ENCODE measurements at places on chromosomes 11 and 22.

DNA sequence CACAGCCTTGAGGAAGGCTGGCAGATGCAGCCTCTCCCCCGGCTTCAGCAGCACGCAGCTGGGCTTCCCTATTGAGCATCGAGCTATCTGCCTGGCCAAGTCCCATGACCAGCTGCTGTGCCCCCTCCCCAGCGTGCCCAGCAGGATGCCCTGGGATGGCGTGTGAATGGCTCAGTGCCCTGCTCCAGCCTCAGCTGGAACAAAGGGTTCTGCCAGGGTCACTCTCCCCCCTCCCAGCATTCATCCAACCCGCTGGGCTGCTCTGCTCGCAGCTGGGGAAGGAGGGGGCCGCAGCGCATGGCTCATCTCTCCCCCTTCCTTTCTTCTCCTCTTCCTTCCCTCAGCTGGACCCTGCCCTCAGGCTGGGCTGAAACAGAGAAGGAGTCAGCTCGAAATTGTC, 14.5 kb downstream of the LRP4 start:
- peak; percentile 100 for DNase-seq

GRCh38 chr11:123901867-123902266, at the start of gene OR8D4:
OR8D4 (plus strand) TSS chr11:123902167; CDS start chr11:123906432, 4,265 bp downstream.
- DNase-seq, result no peak

DNA sequence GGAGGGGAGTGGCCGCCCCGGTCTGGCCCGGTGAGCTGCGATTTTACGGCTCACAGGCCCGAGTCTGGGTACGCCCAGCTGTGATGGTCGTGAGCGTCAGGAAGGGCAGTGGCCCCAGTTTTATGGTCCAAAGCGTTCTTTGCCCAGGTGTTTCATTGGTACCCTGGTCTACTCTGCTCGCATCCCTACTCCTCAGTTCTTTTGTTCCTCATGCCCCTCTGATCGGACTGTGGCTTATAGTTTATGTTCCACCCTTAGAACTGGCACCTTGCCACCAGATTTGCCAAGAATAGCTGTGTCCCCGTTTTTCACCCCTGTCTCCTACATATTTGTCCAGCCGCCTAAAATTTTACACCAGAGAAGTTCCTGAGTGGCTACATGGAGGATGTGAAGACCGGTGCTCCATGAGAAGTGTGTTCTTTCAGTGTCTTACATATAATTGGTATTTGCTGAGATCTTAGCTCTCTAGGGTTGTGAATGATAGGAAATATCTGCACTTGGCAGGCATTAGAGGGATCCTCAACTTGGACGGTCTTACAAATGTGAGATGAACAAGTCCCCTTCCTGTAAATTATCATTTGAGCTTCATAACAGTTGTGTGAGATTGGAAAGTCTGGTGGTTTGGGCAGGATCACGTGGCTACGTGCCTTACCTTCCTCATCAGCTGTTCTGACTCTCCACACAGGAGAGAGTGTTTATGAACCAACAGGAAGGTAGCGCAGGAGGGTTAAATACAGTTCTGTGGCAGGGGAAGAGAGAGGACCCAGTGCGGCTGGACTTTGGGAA, 1.1 kb downstream of the PANX1 start:
- no peak for DNase-seq

GRCh38 chr11:34425360-34425759, 13.4 kb upstream of the CAT start:
- DNase-seq, result no peak

DNA sequence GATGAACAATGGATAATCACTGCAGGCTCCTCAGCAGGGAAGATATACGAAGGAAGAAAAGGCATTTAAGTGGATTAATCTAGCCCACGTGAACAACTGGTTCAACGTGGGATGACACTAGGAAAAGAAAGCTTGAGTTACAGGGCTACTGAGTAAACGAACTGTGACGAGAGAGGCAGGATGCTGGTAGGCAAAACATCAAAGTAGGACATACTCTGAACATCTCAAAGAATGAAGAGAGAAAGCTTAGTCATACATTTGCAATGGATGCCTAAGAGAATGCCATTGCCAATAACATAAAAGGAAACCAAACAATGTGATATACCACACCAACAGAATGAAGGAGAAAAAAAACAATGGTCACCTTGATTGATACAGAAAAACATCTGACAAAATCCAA, 12.9 kb downstream of the USP28 start:
- DNase-seq, result no peak

- no peak for DNase-seq
These were observed 36.1 kb downstream of the RNF169 start for GRCh38 chr11:74784726-74785125.

- DNase-seq, result no peak
These were observed 71.5 kb upstream of the SLC22A12 start for GRCh38 chr11:64519541-64519940.

DNA sequence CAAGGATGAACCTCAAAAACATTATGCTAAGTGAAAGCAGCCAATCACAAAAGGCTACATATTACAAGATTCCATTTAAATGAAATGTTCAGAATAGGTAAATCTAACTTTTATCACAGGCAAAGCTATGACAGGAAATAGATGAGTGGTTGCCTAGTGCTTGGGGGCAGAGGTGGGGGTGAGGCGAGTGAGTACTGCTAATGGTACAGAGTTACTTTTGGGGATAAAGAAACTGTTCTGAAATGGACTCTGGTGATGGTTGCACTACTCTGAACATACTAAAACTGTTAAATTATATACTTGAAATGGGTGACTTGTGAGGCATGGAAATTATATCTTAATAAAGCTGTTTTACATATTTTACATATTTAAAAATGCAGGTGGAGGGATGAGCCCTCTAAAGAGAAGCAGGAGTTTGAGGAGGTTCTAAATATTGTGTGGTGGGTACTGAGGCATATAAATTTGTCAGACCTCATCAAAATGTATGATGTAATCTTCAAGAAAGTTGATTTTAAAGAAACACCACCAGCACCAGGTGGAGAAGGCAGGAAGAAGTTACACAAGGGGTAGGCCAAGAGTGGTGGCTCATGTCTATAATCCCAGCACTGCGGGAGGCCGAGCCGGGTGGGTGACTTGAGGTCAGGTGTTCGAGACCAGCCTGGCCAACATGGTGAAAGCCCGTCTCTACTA, 3.6 kb downstream of the SLC43A1 start:
- no peak for DNase-seq

- no peak for DNase-seq
These were observed 115.2 kb downstream of the FEZ1 start for GRCh38 chr11:125380756-125381445.

DNA sequence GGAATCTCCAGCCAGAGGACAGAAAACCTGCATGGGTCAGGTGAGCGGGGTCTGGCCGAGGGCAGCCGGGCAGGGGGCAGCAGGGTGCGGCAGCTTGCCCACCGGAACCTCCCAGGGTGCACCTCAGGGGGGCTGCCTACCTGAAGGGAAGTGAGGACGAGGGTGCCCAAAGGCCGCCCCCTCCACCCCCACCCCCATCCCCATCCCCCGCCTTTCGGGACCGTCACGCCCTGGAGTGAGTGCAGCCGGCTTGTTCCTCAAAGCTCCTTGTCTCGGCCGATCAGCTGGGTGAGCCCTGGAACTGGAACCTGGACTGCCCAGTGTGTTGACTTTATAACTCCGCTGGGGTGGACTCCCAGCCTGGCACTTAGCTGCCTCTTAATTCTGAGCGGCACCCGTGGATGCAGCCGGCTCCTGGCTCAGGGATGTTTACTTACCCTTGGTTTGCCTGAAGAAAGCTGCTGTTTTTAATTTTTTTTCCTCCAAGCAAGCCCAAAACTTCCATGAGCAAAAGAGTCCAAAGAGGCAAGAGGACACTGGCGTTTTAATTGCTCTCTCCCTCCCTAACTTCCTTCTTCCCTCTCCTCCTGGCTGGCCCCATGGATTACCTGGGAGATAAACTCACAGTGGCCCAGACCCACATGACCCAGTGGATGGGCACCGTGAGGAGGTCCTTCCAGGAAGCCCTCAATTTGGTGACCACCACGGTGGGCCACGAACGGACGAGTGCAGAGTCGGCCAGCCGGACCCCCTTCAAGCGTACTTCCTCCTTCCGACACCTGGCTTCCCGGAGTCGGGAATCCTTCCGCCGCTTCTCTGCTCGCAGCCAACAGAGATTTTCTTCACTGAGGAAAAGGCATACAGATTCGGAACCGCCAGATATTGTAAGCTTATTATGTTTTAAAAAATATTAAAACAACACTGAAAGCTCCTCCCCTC, 87.8 kb upstream of the CRYBB3 start:
- DNase-seq, result peak; percentile 26

- DNase-seq, result no peak
These were observed 820.5 kb downstream of the BRD1 start for GRCh38 chr22:49007013-49007653.

- DNase-seq, result no peak
These were observed 80.4 kb upstream of the KCNQ1OT1 start for GRCh38 chr11:2779981-2780849.

DNA sequence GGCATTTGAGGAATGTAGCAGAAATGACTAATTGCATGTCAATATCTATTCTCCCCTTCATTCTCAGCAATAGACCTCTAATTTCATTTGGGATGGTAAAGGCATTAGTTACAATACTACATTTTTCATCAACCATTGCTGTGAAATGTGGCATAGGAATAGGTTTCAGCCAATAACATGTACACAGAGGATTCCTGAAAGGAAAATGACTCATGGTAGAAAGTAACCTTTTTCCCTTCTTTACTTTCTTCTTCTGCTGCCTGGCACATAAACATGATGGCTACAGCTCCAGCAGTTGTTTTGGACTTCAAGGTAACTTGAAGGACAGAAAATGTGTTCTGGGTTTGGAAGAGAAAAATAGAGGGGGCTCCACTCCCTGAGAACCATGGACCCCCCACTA, 231.8 kb upstream of the CTSC start:
- DNase-seq, result no peak

DNA sequence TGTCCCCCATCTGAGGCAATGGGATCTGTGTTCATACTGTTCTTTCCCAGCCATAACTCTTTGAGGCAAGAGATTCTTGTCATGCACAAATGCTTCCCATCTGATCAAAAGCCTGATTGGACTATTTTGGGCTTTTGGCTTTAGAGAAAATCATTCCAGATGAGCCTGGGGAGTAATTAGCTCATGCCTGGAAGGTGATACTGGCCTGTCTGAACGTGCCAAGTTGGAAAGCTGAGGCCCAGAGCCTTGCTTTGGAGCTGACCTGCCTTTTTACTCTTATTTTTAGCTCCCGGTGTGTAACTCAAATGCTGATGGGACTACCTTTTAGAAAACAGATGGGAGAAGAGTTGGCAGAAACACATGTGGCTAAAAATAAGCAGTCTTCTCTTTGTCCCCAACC, 105.0 kb downstream of the DBX1 start:
- no peak for DNase-seq

DNA sequence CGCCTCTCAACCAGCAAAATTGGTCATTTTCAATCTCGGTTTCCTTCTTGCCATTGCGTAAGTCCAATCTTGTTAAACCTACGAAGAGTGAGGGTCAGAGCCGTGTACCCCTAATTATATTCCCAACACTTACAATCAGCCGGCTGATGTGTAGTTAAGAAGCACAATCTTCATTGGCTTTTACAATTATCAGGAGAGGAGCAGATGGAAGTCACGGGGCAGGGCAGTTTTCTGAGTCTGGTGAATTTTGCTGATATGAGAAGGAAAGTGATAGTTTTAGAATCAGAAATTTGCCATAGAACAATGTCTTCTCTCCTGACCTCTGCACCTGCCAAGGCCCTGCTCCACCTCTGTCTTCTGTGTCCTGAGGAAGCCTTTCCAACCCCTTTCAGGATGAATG, 35.0 kb upstream of the ATXN10 start:
- DNase-seq, result no peak

DNA sequence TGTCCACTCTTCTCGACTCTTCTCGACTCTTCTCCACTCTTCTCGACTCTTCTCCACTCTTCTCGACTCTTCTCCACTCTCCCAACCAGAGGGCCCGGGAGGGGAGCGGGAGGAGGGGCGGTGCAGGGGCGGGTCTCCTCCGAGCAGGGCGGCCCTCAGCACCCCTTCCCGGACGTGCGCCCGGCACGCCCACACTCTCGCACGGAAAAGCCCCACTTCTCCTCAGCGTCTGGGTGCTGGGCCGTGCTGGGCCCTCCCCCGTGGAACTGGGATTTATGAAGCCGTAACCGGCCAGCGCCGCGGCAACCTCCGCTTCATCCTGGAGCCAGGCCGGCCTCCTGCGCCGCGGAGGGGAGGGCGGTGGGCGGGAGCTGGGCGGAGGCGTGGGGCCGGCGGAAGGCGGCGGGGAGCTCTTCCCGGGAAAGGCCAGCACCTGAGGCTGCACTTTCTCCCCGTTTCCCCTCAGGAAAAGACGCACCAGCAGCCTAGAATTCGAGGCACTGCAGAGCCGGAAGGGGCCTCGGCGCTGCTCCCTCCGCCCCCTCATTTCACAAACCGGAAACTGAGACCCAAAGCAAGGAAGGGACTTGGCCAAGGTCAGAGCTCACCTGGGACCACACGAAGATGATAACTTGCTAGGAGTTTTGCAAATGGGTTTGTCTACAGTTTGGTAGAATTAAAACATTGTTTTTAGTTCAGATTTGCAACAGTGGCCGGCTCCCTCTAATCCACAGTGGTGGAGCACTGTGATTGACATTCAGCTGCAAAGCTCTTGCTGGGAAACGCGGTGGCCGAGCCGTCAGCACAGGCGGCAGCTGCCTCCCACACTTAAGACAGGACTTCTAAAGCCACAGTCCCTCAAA, 31.6 kb upstream of the JAM3 start:
- DNase-seq, result peak; percentile 25

- DNase-seq, result no peak
These were observed 16.1 kb upstream of the CHRM4 start for GRCh38 chr11:46407635-46408034.

GRCh38 chr11:57978686-57979531, 44.8 kb upstream of the OR9Q1 start:
- DNase-seq, result no peak

GRCh38 chr22:19691721-19692341, 22.5 kb upstream of the SEPTIN5 start:
- DNase-seq, result no peak

- DNase-seq, result no peak
These were observed 83.7 kb downstream of the STIM1 start for GRCh38 chr11:3939211-3939610.

Measured in globus pallidus (tissue), 1 donor.